T-helper 22 cell (primary cell): ENCODE measurements at places on chromosomes 11 and 22.

DNA sequence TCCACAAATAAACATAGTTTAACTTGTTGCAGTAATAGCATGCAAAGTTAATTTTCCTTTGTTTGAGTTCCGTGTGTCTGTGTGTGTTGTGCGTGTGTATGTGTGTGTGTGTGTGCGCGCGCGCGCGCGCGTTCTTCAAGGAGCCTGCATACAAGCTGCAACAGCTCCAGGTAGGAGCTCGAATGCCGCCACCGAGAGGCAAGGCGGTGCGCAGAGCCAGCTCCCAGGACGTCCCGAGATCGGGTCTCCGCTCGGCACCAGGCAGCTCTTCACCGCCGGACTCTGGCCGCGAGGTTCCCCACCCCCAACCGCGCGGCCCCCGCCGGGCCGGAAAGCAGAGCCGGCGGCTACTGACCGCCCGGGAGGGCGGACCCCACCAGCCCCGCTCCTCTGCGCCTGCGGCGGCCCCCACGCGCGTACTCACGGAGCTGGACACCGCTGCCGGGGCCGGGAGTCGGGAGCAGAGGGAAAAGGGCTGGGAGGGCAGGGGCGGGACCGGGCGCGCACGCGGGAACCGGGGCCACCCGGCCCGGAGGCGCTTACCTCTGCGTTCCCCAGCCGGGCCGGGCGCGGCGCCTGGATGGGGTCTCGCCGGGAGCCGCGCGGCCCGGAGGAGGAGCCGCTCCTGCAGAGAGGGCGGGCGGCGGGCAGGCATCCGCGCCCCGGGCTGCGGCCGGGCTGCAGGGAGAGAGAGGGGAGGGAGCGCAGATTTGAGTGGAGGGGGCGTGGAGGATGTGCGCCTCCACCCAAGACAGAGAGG is 40.4 kb upstream of the AKIP1 start:
- no peak for DNase-seq

DNA sequence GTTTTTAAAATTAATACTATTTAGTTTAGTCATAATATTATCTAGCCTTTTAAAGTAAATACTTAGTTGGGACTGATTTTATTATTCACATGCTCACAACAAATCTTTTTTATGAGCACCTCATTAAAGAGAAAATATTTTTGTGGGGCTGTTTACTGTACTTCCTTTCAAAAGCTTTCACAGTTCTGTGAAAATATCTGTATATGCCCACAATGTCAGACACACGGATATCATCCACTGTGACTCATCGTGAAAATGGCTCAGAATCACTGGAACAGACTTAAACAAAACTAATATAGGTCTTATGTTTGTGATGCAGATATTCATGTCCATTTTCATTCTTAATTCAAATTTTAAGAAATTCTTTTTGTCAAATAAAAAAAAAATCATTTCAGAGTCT is 305.2 kb downstream of the RAB38 start:
- no peak for DNase-seq

DNA sequence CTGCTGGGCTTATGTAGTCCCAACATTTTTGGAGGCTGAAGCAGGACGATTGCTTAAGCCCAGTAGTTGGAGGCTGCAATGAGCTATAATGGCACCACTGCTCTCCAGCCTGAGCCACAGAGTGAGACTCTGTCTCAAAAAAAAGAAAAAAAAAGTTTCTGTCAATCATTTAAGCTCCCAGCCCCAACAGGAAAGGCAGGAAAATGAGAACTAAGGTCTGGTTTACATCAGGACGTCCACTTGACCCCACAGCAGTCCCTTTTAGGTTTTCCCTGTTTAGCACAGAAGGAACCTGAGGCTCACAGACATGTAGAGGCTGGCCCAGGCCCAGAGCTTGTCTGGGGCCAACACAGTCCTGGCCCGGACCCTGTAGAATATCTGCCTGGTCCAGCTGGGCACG is 9.2 kb upstream of the TTLL1 start:
- no peak for DNase-seq

GRCh38 chr11:65574109-65574810 is 1.6 kb upstream of the EHBP1L1 start:
- peak; percentile 91 for DNase-seq

DNA sequence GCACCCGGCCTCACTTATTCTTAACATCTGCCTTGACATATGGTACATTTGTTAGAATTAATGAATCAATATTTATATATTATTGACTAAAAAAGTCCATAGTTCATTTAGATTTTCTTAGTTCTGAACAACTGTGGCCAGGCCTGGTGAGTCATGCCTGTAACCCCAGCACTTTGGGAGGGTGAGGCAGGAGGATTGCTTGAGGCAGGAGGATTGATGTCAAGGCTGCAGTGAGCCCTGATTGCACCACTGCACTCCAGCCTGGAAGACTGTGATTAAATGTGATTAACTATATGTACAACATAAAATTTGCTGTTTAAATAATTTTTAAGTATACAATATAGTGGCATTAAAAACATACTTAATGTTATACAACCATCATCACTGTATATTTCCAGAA is 5.6 kb downstream of the UVRAG start:
- DNase-seq = no peak

- no peak for DNase-seq
These were observed 18.4 kb upstream of the CTSC start for GRCh38 chr11:88355887-88356286.

- no peak for DNase-seq
These were observed 56.2 kb upstream of the GLYAT start for GRCh38 chr11:58787903-58788302.

DNA sequence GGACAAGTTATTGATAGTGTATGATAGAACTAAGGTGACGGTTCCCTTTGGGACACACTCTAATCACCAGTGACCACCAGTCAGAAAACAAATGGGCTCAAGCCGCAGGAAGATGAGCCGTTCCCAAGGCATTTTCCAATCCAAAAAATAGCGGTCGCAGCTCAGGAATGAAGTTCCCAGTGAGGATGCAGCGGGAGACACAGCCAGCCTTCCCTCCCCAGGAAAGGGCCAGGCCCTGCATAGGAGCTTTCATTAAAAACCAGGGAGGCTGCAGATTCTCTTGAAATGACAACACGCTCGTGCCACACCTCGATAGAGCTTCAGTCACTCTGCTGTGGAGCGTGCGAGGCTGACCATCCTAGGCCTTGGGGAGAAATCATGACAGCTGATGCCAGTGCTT is 65.8 kb upstream of the WNT7B start:
- DNase-seq = no peak

DNA sequence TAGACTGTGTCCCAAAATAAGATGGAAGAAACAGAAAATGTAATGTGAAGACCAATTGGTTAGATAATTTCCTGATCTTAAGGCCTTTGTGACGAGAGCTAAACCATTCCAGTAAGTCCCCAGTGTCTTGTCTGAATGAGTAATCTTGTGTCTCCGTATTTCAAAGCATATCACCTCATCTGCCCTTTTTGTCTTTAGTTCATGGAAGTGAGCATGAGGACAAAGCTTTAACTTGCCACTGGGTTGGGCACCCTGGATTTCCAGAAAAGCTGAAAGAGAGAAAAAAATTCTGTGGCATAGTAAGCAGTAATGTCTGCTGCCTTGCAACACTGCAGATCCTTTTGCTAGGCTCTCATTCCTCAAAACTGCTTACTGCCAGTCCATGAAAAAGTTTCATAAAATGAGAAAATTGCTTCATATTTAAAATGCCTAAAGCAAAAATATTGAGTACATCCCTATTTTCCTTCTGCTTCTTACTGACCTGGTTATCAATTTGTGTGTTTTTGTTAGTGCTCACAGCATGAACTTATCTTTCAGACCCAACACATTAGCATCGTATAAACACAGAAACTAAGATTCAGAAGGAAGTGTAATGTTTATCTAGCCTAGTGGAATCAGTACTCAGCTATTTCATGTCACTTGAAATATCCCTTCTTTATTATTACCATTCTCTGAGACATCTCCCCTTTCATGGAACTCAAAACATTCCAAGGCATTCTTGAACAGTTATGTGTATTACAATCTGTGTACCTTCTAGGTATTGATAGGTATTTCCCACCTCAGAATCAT is 5.3 kb downstream of the CASP12 start:
- no peak for DNase-seq

DNA sequence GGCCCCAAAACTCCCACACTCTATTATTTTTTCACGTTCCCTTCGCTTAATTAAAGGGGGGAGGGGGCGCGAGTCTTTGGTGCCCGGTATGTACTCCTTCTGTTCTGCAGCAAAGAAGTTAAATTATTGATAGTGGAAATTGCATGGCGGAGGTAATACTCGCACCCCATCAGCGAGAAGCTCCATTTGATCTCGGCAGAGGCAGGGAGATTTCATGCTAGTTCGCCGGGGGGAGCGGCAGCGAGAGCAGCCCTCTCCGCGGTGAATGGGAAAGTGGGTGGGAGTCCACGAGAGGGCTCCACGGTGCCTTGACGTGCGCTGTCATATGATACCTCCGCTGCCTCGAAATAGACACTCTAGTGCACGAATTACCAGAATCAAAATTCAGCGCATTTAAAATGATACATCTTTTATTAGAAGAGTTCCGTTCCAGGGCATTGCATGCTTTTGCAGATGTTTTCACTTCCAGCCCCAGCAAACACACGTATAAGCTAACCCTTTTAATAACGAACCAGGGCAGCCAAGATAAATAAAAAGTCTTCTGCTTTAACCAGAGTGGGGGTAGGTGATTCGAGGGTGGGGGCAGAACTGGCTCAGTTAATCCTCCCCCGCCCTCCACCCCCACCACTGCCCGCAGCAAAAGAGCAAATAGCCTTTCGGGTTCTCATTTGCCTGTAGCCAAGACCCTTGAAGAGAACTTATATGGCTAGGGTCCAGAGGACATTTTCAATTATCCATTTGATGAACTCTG is 1.3 kb upstream of the BDNF start:
- DNase-seq = no peak

GRCh38 chr11:124195189-124195734 is 12.1 kb downstream of the OR10D3 start:
- DNase-seq = no peak

DNA sequence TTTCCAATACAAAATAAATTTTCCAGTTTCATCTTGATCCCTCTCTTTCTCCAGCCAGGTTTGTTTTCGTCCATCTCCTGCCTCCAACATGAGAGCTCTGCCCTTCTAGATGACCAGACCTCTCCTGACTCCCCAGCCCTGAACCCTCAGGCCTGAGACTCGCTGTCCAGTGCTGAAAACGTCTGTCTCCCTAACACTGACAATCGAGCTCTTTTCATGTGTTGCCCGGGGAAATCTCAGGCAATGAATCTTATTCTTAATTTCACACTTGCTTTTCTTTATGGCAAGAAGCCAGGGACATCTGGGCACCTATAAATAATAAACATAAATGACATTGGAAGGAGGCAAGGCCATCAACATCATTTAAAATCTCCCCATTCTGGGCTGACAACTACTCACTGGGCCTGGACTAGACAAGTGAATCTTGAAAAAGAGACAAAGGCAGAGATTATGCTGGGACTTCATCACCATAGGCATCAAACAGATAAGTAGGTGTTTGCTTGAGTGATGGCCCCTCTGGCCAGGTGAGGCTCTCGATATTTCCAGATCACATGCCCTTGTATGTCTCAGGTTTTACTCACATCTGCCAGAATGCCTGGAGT is 274.5 kb upstream of the B3GAT1 start:
- DNase-seq = no peak

DNA sequence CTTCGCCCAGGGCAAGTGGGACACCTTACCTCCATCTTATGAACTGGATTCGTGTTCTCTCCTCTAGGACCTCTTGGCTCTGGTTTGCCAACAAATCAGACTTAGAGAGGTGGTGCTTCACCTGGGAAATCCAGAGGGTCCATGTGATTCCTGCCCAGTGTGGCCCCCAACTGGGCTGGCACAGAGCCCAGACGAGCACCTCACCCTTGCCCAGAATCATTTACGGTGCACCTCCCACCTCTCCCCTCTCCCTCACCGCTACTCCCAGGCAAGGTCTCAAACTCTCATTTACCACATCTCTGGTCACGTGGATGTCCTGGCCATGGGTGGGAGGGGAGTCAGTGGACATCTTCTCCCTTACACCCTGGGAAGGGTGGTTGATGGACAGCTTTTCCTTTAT is 1.1 kb downstream of the SPATA19 start:
- no peak for DNase-seq
